ENCODE measurements at places on chromosomes 16 and 17. TPM values are rescaled to one million over a fixed set of nuclear protein-coding genes. Genes with fewer than 3 reads are reported as not detected.
A peak's percentile ranks its signal among the peaks of the same experiment; 100 is the strongest.

The PRM2 gene
- not detected for total RNA-seq

DNA sequence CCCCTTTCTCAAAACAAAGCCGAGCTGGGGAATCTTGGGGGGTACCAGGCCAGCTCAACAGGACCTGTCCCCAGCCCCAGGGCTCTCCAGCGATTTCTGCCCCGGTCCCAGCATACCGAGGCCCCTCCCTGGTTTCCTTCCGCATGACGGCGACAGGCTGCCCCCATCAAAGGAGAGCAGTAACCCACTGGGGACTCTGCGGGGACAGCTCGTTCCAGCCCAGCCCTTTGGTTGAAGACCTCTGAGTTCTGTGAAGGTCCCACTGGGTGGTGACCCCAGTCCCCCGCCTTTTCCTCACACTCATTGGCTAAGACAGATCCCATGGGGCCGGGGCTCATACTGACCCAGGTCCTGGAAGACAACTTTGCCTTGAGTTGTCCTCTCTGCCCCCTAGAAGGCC is 4.1 kb downstream of the SMTNL2 start:
- no peak for DNase-seq

- no peak for DNase-seq
Observed at GRCh38 chr16:58197314-58198012, 443 bp downstream of the CSNK2A2 start.

DNA sequence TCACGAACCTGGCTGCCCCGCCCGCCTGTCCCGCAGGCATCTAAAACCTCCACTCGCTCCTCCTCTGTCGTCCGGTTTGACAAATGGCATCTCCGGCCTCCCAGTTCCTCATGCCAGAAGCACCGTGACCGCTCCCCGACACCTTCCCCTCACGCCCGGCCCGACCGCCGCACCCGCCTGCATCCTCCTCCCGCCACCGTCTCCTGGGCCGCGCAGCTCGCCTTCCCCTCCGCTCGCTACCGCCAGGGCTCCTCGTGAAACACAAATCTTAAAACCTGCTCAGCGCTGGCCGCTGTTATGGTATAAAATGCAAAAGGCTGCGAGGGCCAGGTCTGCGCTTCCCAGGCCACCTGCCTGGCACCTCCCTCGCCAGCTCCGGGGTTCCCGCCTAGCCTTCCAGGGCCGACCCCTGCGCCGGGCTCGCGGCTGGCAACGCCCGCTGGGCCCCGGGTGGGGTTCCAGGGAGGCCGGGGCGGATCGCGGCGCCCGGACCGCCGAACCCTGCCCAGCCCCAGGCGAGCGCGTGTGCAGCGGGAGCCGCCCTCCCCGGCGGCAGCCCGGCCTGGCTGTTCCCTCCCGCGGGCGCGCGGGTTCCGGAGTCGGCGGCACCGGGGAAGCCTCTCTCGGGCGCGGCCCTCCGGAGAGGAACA is 488 bp downstream of the SPSB3 start:
- DNase-seq, result peak; percentile 24

The ASGR1 gene
- 0.46 TPM for total RNA-seq

Measured in CD8-positive, alpha-beta memory T cell (primary cell).